Thymus (tissue), 14 donors: ENCODE measurements at places on chromosomes 16 and 17. TPM values are rescaled to one million over a fixed set of nuclear protein-coding genes. Genes with fewer than 3 reads are reported as not detected.

DNA sequence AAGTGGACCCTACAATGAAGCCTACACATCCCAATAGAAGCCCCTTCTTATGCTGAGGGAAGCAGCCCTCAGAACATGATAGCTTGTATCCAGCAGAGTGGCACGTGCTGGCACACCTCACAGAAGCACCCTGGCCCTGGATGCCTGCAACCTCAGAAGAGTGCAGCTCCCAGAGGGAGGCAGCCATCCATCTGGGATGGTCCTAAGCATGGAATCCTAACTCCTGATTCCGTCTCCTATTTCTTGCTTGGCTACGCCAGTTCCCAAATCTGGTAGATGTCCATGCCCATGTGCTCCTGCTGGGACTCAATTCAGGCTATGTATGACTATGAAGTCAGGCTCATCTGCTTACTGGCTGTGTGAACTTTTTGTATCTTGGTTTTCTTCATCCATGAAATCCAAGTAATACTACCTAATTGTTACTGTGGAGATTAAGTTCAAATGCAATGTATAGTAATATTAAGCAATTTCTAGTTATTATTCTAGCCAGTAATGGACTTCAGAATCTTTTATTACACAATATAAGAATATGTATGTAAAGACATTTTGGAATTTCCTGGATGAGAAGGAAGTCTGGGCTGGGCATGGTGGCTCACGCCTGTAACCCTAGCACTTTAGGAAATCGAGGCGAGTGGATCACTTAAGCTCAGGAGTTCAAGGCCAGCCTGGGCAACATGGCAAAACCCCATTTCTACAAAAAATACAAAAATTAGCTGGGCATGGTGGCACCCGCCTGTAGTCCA, 32.4 kb downstream of the SIAH1 start:
- H3K4me1 ChIP-seq = no peaks in the 10 kb centered on the region
- no peak overlapping the region for H3K4me3 ChIP-seq
- H3K27me3 ChIP-seq = no peaks in the 10 kb centered on the region
- peaks cover 26% of the 10 kb centered on the region for H3K36me3 ChIP-seq

- peaks cover 60% of the 10 kb centered on the region for H3K27me3 ChIP-seq
- H3K4me3 ChIP-seq = no peak overlapping the region
- no peak for DNase-seq
- no peaks in the 10 kb centered on the region for H3K36me3 ChIP-seq
Observed at GRCh38 chr16:1101573-1102332, 5.7 kb upstream of the C1QTNF8 start.

GRCh38 chr17:75271233-75271954, 363 bp upstream of the MIF4GD start:
- peak overlapping the region; percentile 82 for H3K27ac ChIP-seq
- H3K36me3 ChIP-seq = peaks cover 31% of the 10 kb centered on the region
- peaks cover 7% of the 10 kb centered on the region for H3K27me3 ChIP-seq
- DNase-seq = peak; percentile 77

DNA sequence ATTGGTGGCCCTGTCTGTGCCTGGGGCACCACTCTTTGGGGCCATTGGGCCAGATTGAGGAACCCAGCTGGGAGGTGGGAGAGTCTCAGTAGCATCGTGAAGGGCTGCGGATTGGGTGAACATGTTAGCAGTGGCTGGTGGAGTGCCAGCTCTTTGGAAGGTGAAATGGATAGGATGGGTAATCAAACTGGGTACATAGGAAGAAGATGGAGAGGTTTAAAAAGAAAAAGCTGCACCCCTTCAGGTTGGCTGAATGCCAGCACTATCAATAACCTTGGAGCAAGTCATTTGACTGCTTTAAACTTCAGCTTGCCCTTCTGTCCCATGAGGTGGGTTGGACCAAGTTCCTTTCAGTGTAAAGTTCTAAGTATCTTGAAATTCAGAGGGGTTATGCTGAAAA, 95.0 kb downstream of the RPTOR start:
- no peak for DNase-seq
- H3K27me3 ChIP-seq = no peaks in the 10 kb centered on the region
- H3K4me1 ChIP-seq = peaks cover 22% of the 10 kb centered on the region

GRCh38 chr17:68843522-68843921, 111.7 kb downstream of the ABCA8 start:
- H3K4me1 ChIP-seq = no peaks in the 10 kb centered on the region
- H3K4me3 ChIP-seq = no peak overlapping the region
- no peaks in the 10 kb centered on the region for H3K27me3 ChIP-seq
- DNase-seq = no peak
- no peaks in the 10 kb centered on the region for H3K36me3 ChIP-seq

Gene TMIGD1
- not detected for total RNA-seq

DNA sequence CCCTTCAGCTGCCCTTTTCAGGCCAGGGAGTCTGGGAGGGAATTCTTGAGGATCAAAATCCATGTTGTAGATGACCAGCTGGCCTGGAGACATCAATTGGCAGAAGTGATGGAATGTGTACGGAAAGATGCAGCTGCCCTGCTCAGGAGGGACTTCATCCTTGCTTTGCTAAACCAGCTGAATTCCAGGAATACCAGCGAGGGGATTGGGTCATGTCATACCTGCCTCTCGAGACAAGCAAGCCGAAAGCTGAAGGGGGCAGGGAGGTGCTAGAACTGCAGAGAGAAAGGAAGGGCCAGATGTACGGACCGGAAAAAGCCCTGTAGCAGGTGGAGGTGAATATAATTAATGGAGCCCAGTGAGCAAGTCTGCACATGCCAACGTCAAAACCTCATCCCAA, 25.6 kb upstream of the NTN1 start:
- no peak for DNase-seq
- no peaks in the 10 kb centered on the region for H3K36me3 ChIP-seq
- H3K4me3 ChIP-seq = no peak overlapping the region
- H3K27me3 ChIP-seq = peaks cover 3% of the 10 kb centered on the region
- H3K4me1 ChIP-seq = peaks cover 10% of the 10 kb centered on the region

DNA sequence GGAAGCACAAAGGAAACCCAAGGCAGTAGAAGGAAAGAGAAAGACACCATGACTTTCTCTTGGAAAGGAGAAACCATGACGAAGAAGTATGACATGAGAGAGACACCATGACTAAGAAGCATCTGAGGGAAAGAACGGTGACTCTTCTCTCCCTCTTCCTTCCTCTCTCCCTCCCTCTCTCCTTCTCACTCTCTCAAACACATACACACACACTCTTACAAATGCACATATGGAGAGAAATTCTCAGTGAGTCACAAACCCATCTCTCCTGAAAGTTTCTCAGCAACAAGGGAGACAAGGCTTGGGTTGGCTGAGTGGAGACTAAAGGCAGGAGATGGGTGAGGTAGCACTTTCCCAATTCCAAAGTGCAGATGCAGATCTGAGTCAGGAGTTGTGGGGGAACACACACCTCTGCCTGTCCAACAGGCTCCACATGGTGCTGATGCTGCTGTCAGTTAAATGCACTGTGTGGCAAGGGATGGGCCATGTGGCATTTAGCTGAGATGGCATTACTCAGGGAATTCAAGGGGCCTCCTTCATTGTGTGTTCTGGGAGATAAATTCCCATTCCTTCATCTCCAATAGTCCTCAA, 336.7 kb upstream of the C16orf82 start:
- no peak for DNase-seq
- H3K4me3 ChIP-seq = no peak overlapping the region
- H3K4me1 ChIP-seq = no peaks in the 10 kb centered on the region

Gene SOST
- 0.14 TPM for total RNA-seq

- H3K4me3 ChIP-seq = no peak overlapping the region
- peaks cover 9% of the 10 kb centered on the region for H3K4me1 ChIP-seq
- no peaks in the 10 kb centered on the region for H3K27me3 ChIP-seq
Observed at GRCh38 chr16:79008036-79008868, 592.3 kb downstream of the MAF start.

Gene MPO
- total RNA-seq = 27.3 TPM

- H3K27me3 ChIP-seq = no peaks in the 10 kb centered on the region
- DNase-seq = no peak
- H3K4me3 ChIP-seq = no peak overlapping the region
- no peaks in the 10 kb centered on the region for H3K36me3 ChIP-seq
- no peak overlapping the region for H3K27ac ChIP-seq
Observed at GRCh38 chr16:21060027-21060510, 90.6 kb downstream of the DNAH3 start.

DNA sequence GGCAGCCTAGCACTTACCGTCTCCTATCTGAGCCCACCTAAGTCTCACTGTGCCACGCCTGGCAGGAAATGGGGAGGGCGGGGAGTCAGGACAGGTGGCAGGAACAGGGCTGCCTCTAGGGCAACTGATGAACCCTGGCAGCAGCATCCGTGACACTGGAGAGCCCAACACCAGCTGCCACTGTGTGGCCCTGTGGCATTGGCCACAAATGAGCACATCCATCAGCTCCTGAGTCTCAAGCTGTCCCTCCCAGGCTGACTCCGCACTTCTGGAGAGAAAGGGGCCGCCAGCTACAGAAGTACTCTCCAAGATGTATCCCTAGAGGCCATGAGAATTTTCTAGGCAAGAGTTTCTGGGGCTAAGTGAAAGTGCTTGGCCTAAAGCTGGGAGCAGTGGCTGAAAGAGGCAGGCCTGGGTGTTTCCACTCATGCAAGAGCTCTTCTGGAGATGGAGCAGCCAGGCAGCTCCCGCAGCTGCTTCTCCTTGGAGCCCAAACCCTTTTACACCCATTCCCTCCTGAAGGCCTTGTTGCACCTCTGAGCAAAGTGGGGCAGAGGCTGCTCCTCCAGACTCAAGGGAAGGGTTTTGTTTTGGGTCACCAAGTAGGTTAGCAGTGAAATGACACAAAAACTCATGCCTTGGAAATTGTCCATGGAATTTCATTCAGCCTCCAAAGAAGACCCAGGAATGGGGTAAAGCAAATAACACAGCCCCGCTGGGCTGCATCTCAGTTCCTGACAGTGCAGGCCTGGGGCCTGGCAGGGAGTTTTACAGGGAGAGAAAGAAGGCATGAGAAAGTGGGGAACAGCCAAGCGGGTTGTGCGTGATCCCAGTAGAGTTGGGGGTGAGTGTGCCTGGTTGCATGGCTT, 25.8 kb downstream of the PEMT start:
- H3K27me3 ChIP-seq = no peaks in the 10 kb centered on the region
- H3K4me1 ChIP-seq = peaks cover 4% of the 10 kb centered on the region
- no peak for DNase-seq
- H3K36me3 ChIP-seq = no peaks in the 10 kb centered on the region

DNA sequence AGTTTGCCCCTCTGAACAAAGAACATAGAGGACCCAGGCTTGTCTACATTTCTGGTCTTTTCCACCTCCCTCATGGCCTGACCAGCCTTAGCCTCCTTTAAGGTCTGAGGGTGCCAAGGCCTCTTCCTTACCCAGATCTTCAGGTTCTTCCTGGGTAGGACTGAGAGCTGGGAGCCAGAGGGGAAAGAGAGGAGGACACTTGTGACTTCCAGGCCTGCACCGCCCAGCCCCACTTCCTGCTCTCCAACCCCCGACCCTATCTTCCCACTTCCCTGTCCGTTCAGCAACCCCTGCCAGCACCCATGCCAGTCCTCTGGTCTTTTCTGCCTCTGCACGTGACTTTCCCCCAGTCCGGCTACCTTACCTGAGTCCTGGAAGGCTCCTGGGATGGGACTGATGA, 534 bp downstream of the PRSS36 start:
- no peaks in the 10 kb centered on the region for H3K27me3 ChIP-seq
- H3K4me3 ChIP-seq = no peak overlapping the region
- peaks cover 2% of the 10 kb centered on the region for H3K4me1 ChIP-seq
- DNase-seq = no peak
- H3K36me3 ChIP-seq = no peaks in the 10 kb centered on the region
